Inflammatory macrophage treated with lipopolysaccharide for 1 hour (primary cell): ENCODE measurements at places on chromosomes 13 and 19.

DNA sequence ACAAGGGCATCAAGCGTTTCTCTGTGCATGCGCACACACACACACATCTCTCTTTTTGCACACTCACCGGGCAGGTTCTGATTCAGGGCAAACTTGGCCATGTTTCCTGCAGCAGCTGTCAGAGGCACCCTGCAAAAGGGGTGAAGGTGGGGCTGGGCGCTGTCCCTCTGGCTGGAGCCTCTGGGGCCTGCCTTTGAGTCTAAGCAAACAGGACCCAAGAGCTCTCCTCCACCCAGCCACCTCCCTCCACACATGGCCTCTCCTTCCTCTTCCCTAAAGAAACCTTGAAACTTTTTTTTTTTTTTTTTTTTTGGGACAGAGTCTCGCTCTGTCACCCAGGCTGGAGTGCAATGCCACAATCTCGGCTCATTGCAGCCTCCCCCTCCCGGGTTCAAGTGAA is 5.3 kb downstream of the KANK3 start:
- DNase-seq, result no peak

DNA sequence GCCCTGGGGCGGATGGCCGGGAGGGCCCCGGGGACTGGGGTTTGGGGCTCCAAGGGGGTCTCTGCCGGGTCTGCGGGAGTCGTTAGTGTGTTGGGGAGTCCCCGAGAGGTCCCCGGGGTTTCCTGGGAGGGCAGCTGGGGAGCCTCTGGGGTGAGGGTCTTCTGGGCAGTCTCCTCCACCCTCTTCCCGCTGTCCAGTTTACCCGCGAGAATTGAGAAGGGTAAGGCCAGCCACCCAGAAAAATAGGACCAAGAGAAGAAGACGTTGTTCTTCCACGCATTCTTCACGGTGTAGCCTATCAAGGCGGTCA is 1.0 kb upstream of the ETFB start:
- DNase-seq, result no peak

- no peak for DNase-seq
These were observed 519.5 kb downstream of the SUCLA2 start for GRCh38 chr13:47481536-47481935.

GRCh38 chr13:46571909-46572595 is 19.1 kb downstream of the LRCH1 start:
- DNase-seq, result no peak

DNA sequence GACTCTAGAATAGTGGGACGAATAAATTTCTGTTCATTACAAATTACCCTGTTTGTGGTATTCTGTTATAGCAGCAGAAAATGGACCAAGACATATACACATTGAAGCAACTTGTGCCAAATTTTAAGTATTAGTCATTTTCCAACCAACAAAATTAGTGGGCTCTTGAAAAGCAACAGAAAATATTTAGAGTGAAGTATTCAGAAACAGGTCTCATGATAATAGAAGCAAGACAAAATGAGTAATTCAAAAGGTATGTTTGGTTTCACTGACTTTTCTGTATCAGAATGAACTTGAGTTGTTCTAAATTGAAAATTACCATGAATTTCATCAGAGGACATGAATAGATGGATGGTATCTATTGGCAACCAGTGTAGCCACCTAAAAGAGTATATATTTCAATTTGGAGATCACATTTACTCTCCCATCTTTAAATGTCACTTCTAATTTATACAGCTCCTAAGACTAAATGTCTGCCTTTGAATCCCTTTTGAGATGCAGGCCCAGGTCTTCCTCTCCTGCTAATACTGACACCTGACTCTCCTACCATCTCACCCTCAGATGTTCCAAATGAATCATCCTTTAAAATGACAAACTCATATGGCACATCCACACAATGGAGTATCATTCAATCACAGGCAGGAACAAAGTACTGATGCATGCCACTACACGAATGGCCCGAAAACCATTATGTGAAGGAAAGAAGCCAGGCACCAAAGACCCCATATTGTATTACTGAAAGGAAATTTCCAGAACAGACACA is 40.7 kb upstream of the DOCK9 start:
- DNase-seq, result no peak

GRCh38 chr13:78909276-78909675 is 250.3 kb upstream of the OBI1 start:
- no peak for DNase-seq
